Activated T-cell treated with anti-CD3 and anti-CD28 coated beads for 1 hour (primary cell): ENCODE measurements at places on chromosomes 4 and X.
A peak's percentile ranks its signal among the peaks of the same experiment; 100 is the strongest.

GRCh38 chrX:121254336-121254735 lies 206.9 kb downstream of the GLUD2 start:
- DNase-seq = no peak

GRCh38 chr4:37389967-37390580 lies 145.5 kb downstream of the NWD2 start:
- no peak for DNase-seq

DNA sequence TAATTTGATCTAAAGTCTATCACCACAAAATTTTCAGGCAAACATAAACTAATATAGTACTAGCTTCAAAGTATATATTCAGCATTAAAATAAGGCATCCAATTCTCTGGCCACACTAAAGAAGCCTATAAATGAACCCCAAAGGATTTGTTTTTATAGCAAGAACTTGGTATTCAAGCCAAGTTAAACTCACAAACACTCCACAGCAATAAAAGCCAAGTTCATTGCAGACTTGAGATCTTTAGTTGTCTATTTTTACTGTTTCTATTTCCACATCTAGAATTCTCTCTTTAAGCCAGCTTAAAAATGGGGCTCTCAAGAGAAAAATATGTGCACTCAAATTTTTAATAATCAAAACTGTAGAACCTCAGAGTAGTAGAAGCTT lies 51.1 kb downstream of the WDFY3 start:
- DNase-seq = no peak

GRCh38 chr4:86947501-86948120 lies 12.8 kb downstream of the AFF1 start:
- no peak for DNase-seq

GRCh38 chr4:140697709-140698560 lies 58.2 kb downstream of the TBC1D9 start:
- DNase-seq = no peak

GRCh38 chrX:141375011-141375760 lies 132.9 kb upstream of the SPANXC start:
- no peak for DNase-seq

GRCh38 chr4:14168919-14169318 lies 541.4 kb upstream of the BOD1L1 start:
- no peak for DNase-seq

GRCh38 chr4:101259876-101260275 lies 87.5 kb downstream of the PPP3CA start:
- no peak for DNase-seq

- no peak for DNase-seq
Observed at GRCh38 chr4:138562544-138562991, 320.4 kb upstream of the SLC7A11 start.

- no peak for DNase-seq
Observed at GRCh38 chrX:103910430-103910829, 52.0 kb upstream of the TMSB15B start.

DNA sequence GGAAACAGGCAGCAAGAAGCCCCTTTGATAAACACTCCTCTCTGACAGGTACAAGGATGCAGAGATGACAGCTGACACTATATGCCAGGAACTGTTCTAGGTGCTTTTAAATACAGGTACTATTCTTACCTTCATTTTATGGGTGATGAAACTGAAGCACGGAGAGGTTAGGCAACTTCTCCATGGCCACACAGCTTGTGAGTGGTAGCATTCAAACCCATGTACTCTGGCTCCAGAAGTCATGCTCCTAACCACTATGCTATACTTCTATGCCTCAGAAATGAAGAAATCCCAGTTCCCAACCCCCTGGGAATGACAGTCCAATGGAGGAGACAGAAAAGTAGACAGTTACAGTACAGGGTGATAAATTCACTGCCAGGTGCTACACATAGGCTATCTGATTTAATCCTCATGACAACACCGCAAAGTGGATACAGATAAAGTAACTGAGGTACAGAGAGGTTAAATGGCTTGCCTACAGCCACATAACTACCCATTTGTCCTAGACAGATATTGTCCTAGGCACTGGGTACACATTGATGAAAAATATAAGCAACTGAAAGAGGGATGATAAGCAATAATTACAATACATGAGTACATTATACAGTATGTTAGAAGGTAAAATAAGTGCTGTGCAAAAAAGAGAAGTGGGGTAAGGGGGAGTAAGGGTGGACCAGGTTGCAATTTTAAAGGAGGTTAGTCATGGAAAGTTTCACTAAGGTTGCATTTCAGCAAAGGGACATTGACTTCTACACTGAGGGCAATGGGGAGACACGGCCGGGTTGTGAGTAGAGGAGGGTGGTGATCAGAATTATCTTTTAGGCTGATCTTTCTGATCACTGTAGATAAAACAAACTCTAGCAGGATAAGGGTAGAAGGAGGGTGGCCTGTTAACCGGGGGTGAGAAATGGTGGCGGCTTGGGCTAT lies 1.6 kb upstream of the F8 start:
- no peak for DNase-seq

DNA sequence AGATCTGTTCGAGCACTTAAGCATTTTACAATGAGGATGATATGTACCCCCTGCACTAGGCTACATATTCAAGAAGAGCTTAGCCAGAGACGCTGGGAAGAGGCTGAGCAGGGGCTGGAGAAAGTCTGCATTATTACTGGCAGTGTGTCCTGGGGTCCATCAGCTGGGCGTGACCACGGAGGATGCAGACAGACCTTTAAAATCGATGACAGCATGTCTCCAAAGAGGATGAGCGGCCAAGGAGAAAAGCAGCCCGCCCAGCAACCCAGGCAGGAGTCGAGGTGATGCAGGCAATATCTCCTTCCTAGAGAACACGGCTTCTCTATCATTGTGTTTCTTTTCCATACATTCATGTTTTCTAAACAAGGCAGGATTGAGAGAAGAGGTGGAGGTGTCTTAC lies 300.7 kb downstream of the USP46 start:
- DNase-seq = no peak

DNA sequence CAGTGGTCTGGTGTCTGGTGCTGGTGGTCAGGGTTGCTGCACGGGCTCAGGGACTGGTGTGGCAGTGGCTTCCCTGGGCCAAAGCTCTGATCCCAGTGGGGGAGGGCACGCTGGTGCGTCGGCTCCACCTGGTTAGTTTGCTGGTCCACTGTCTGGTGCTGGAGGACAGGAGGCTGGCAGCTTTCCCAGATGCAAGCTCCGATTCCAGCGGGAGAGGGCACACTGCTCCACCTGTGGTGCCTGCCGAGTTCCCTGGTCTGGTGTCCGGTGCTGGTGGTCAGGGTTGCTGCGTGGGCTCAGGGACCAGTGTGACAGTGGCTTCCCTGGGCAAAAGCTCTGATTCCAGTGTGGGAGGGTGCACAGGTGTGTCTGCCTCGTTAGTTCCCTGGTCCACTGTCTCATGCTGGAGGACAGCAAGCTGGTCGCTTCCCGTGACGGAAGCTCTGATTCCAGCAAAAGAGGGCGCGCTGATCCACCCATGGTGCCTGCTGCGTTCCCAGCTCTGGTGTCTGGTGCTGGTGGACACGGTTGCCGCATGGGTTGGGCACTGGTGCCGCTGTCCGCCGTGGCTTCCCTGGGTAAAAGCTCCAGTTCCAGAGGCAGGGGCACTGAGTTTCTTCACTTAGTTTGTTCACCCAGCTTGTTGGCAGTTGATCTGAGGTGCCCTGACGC lies 5.8 kb downstream of the VMA21 start:
- DNase-seq = no peak

DNA sequence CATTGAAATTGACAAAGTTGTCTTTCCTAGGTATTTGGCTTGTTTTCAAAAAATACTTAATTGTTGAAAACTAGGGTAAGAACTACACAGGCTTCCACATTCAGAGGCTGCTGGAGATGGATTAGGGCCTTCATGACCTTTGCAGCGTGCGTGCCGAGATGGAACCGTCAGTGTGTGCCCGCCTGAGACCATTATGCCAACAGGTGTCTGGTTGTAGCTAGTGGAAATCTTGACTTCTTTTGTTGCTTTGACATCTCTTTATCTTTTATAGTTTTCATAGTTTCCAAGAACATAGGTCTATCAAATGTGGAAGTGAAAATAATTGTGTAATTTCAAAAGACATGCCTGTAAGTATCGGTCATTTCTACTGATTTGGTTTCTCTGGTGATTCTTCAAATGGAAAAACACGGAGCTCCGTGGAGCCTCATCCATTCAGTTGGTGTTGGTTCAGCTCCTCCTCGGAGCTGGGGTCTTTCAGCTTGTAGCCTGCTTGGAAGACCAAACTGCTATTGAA lies 38.9 kb upstream of the CLCN4 start:
- no peak for DNase-seq

- DNase-seq = no peak
Observed at GRCh38 chr4:7485096-7485495, 50.4 kb upstream of the PSAPL1 start.

GRCh38 chr4:107896646-107897045 lies 34.7 kb upstream of the CYP2U1 start:
- DNase-seq = no peak

- no peak for DNase-seq
Observed at GRCh38 chrX:19545651-19546050, 30.3 kb upstream of the MAP3K15 start.

- no peak for DNase-seq
Observed at GRCh38 chr4:168830777-168831512, 179.1 kb downstream of the CBR4 start.

DNA sequence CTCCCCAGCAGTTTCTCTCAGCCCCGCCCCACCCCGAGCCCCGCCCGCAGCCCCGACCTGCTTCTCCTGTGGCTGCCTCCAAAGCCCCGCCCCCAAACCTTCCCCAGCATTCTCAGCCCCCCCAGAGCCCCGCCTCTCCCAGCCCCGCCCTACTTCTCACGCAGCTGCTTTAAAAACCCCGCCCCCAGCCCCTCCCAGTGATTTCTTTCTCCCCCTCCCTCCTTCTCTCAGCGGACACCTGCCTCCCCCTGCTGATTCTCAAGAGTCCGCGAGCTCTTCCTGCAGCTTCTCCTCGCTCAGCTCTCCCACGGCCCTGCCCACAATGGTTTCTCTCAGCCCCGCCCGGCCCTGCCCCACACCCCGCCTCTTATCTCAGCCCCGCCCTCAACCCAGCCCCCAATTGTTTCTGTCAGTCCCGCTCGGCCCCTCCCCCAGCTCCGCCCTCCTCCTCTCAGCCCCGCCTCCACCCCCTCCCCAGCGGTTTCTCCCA lies 636 bp upstream of the EOLA1 start:
- DNase-seq = peak; percentile 86

- no peak for DNase-seq
Observed at GRCh38 chrX:16100673-16101072, 22.7 kb upstream of the GRPR start.

DNA sequence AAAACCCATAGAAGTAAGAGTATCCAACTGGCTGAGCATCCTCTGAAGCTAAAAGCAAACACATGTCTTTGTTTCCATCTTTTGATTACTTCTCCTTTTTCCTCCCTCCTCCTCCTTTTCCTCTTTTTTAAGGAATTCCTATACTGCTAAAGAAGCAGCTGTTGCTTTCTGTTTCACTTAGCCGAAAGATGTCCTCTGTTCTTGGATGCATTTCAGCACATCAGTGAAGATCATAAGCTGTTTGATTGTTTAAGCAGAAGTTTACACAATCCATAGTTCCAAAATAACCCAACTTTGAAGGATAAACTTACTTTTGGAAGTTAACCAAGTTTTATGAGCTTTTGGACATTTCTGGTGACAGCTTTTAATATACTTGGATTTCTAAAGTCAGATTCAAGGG lies 55.1 kb upstream of the TNIP3 start:
- no peak for DNase-seq

GRCh38 chrX:69037786-69038185 lies 127.5 kb downstream of the PJA1 start:
- DNase-seq = no peak

DNA sequence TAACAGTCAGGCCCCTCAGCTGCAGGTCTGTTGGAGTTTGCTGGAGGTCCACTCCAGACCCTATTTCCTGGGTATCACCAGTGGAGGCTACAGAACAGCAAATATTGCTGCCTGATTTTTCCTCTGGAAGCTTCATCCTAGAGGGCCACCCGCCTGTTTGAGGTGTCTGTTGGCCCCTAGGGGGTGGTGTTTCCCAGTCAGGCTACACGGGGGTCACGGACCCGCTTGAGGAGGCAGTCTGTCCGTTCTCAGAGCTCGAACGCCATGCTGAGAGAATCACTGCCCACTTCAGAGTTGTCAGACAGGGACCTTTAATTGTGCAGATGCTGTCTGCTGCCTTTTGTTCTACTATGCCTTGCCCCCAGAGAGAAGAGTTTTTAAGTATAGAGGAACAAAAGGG lies 160.8 kb downstream of the DKK2 start:
- DNase-seq = no peak

DNA sequence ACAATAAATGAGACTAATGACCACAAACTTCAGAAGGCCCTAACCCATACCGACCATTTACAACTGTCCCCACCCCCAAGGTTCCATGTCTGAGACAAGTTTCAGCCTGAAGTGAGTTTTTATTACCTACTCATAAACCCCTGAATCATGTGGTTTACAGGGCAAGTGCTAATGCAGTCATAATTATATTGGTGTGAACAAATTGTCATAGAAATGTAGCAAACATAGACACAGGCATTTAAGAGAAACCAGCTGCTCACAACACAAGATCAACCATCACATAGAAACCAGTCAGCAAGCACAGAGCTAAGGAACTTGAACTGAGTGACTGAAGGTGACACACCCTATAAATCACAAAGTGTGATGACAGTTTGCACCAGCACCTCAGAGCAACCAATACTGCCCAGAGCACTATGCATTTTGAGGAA lies 173.8 kb upstream of the MID1 start:
- no peak for DNase-seq

DNA sequence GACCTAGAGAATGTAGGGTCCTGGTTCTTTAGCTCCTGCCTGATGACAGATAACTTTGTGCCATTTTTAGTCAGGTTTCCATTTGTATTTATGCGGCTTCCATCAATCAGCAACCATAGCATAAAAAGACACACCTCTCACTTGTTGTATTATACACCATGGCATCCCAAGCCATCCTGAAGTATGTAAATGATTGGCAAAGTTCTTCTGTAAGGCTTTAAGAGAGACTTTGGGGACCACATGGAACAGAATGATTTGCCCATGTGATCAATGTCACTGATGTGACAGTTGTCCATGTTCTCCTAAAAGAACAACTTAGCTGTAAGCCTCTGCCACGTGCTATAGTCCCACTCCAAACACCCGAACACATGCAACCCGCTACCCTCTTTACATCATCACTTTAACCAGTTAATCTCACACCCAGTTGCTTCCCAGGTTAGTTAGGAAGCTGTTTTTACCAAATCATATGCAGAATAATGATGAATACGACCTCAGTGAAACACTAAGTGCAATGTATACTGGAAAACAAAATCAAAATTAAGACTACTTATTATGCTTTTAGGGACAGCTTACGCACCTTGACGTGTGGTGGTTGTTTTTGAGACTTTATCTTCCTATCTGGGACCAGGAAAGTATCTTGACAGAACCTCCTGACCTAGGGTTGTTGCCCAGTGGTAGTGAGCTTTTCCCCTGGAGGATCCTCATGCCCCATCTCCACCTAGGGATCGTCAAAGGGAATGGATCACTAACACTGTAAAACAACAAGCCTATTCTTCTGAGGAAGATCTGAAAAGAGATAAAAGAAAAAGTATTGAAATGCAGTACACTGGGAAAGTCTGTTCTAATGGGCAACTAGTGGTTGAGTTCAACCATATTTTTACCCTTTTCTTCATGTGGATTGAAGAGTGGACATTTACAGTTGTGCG lies 267.8 kb downstream of the CHIC1 start:
- DNase-seq = no peak

GRCh38 chr4:82842593-82842992 lies 44.0 kb upstream of the SCD5 start:
- no peak for DNase-seq
